Activated naive CD8-positive, alpha-beta T cell treated with anti-CD3 and anti-CD28 coated beads for 36 hours (primary cell): ENCODE measurements at places on chromosomes 7 and 10. TPM values are rescaled to one million over a fixed set of nuclear protein-coding genes. Genes with fewer than 3 reads are reported as not detected.

FGFR2 gene
- total RNA-seq: not detected

LRRC17 gene
- not detected for total RNA-seq

LRRC72 gene
- not detected for total RNA-seq

LZTS2 gene
- total RNA-seq: 10.4 TPM

OPALIN gene
- total RNA-seq: not detected

PRKCQ gene
- total RNA-seq: 44.9 TPM

FZD1 gene
- 0.22 TPM for total RNA-seq

DNA sequence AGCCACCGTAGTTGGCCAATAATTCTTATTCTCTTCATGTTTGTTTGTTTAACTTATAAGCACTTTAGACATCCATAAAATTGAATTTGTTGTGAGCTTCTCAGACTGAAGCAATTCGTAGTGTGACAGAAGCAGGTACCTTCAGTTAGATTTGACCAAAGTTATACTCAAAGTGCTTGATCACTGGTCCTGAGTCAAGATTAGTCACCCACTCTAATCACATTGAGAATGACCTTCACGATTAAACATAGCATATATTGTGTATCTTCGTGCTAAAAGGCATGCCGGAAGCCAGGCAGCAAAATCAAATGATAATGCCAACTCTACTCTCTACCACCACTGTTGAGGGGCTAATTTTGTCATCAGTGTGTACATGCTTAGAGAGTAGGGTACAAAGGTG, 763.7 kb upstream of the MBL2 start:
- H3K36me3 ChIP-seq: no peaks in the 10 kb centered on the region
- no peaks in the 10 kb centered on the region for H3K27me3 ChIP-seq
- no peak for DNase-seq
- no peak overlapping the region for H3K4me3 ChIP-seq
- no peak overlapping the region for H3K27ac ChIP-seq
- H3K4me1 ChIP-seq: no peaks in the 10 kb centered on the region

DNA sequence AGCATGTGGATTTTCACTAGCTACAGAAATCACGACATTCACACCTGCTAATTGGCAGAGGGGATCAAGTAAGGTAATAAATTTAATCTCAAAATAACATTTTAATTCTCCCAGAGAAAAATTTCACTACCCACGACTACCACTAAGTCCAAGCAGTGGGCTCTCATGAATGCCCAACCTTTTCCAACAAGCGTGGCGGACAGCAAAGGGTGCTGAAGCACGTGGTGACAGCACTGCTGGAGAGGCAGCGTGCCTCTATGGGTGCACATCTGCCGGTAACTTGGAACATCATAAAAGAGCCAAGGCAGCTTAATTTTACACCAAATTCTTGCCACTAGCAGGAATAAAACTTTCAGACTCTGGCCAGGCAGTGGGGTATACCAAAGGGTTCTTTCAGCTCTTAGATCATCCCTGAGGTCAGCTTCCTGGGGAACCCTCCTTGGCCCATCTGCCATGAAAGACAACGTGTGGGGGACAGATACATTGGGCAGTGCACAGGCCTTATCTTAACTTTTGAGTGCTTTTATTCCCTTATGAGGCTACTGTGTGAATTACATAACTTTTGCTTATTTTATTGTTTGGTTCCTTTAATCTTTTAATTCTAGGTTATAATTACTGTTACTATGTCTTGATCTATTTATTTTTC, 206.7 kb upstream of the KCTD7 start:
- H3K27me3 ChIP-seq: no peaks in the 10 kb centered on the region
- no peak overlapping the region for H3K27ac ChIP-seq
- no peaks in the 10 kb centered on the region for H3K4me1 ChIP-seq
- DNase-seq: no peak
- H3K36me3 ChIP-seq: peaks cover 4% of the 10 kb centered on the region

DNA sequence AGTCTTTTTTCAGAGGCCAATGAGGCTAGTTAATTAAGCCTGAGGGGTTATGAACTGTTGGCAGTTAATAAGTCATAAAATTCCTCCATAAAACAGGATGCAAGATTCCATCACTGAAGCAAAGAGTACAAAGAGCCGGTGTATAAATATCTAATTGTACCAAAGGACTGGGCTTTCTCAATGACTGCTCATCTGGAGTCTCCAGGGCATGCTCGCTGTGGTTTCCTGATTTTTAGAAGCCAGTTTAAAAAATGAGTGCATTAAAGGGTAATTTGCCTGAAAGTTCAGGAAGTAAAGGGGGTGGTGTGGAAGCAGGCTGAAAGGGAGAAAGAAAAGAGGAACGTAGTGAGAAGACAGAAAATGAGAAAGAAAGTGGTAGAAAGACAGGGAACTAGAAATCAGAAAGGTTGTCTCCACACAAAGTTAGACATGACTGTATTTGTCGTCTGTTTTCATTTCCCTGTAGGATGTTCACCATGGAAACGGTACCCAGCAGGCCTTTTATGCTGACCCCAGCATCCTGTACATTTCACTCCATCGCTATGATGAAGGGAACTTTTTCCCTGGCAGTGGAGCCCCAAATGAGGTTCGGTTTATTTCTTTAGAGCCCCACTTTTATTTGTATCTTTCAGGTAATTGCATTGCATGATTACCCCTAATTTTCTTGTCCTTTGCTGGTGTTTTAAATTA, 282.3 kb downstream of the TWIST1 start:
- no peak for DNase-seq
- H3K27ac ChIP-seq: no peak overlapping the region
- H3K27me3 ChIP-seq: no peaks in the 10 kb centered on the region
- H3K4me3 ChIP-seq: no peak overlapping the region
- no peaks in the 10 kb centered on the region for H3K4me1 ChIP-seq
- H3K36me3 ChIP-seq: no peaks in the 10 kb centered on the region

GRCh38 chr10:98096316-98096715, 38.1 kb upstream of the R3HCC1L start:
- no peak overlapping the region for H3K27ac ChIP-seq
- H3K27me3 ChIP-seq: peaks cover 14% of the 10 kb centered on the region
- no peak for DNase-seq

DNA sequence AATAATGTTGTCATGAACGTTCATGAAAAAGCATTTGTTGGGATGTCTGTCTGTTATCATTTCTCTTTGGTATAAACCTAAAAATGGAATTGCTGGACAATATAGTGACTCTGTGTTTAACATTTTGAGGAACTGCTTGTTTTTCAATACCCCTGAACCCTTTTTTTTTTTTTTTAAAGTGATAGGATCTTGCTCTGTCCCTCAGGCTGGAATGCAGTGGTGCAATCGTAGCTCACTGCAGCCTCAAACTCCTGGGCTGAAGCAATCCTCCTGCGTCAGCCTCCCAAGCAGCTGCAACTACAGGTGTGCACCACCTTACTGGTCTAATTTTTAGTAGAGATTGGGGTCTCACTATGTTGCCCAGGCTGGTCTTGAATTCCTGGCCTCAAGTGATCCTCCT, 15.1 kb upstream of the LMTK2 start:
- peaks cover 8% of the 10 kb centered on the region for H3K27me3 ChIP-seq
- H3K4me3 ChIP-seq: no peak overlapping the region
- H3K27ac ChIP-seq: no peak overlapping the region
- DNase-seq: no peak

DNA sequence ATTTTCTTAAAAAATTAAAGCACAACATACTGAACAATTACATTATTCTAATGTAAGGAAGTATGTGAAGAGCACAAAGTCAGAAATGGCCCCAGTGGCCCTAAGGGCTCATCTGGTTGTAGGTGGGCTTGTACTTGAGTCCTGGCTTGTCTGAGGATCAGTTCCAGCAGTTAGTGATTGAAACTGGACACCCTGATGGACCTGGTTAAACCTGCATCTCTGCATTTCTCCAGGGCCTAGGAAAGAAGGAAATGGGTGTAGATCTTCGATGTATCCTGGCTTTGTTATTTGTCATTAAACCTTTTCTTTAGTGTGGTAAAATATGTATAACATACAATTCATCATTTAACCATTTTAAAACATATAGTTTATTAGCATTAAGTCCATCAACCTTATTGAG, 9.7 kb upstream of the AKR1C2 start:
- H3K4me1 ChIP-seq: no peaks in the 10 kb centered on the region
- no peak for DNase-seq
- no peaks in the 10 kb centered on the region for H3K27me3 ChIP-seq
- no peaks in the 10 kb centered on the region for H3K36me3 ChIP-seq
- no peak overlapping the region for H3K27ac ChIP-seq
- no peak overlapping the region for H3K4me3 ChIP-seq

DNA sequence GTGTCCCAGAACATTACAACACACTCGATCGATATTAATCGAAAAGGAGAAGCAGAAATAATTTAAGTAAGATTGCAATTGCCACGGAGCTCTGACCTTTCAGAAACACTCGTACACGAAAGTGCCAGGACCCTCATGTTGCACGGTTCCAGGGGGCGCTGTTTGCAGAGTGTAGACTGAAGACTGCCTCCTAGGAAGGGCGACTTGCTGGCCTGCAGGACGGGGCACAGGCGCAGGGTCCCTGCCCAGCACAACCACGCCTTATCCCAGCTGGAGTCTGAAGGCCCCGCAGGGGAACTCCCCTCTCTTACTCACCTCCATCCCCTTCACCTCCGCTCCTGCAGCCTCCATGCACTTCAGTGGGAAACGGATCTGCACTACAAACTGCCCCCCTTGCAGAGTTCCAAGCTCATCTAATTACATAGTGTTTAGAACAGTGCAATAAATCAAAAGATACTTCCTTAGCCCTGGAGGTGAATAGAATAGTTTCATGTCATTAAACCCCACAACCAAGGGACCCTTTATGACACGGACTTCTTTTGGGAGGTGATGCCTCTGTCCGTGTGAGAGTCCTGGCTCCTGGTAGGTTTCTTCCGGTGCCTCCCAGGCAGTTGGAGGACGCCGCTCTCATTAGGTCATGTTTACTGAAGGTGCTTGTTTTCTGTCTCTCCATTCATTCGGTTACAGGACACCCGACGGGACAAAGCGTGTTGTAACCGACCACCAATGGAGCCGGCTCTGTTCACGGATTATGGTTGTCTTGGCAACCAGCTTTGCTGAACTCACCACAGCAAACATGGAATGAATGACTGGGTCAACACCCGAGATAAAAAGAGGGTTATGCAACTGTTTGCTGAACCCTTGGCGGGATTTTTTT, 262.2 kb downstream of the BAMBI start:
- H3K4me3 ChIP-seq: no peak overlapping the region
- no peaks in the 10 kb centered on the region for H3K36me3 ChIP-seq
- no peaks in the 10 kb centered on the region for H3K4me1 ChIP-seq

GRCh38 chr10:82267465-82267864, 392.5 kb downstream of the NRG3 start:
- no peaks in the 10 kb centered on the region for H3K36me3 ChIP-seq
- no peaks in the 10 kb centered on the region for H3K27me3 ChIP-seq
- no peak for DNase-seq
- no peaks in the 10 kb centered on the region for H3K4me1 ChIP-seq

DNA sequence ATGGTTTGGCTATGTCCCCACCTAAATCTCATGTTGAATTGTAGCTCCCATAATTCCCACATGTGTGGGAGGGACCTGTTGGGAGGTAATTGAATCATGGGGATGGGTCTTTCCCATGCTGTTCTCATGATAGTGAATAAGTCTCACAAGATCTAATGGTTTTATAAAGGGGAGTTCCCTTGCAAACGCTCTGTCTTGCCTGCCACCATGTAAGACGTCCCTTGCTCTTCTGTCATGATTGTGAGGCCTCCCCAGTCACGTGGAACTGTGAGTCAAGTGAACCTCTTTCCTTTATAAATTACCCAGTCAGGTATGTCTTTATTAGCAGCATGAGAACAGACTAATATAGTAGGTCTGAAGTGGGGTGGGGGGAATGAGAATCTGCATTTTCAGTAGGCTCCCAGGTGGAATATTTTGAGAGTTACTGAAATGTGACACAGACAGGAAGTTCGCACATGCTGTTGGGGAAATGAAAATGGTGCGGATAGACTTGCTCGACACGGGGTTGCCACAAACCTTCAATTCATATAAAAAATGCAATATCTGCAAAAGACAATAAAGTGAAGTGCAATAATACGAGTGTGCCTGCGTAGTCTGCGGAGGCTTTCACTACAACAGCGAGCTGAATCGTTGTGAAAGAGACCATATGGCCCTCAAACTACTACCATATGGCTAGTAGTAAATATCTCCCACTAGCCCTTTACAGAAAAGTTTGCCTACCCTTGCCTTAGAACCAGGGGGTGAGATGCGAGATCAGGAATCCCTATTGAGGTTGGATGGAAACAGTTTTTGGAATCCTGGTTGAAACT, 166.1 kb downstream of the GRK5 start:
- peaks cover 13% of the 10 kb centered on the region for H3K4me1 ChIP-seq
- H3K36me3 ChIP-seq: no peaks in the 10 kb centered on the region
- H3K27me3 ChIP-seq: no peaks in the 10 kb centered on the region
- H3K4me3 ChIP-seq: no peak overlapping the region
- no peak overlapping the region for H3K27ac ChIP-seq
- no peak for DNase-seq

DNA sequence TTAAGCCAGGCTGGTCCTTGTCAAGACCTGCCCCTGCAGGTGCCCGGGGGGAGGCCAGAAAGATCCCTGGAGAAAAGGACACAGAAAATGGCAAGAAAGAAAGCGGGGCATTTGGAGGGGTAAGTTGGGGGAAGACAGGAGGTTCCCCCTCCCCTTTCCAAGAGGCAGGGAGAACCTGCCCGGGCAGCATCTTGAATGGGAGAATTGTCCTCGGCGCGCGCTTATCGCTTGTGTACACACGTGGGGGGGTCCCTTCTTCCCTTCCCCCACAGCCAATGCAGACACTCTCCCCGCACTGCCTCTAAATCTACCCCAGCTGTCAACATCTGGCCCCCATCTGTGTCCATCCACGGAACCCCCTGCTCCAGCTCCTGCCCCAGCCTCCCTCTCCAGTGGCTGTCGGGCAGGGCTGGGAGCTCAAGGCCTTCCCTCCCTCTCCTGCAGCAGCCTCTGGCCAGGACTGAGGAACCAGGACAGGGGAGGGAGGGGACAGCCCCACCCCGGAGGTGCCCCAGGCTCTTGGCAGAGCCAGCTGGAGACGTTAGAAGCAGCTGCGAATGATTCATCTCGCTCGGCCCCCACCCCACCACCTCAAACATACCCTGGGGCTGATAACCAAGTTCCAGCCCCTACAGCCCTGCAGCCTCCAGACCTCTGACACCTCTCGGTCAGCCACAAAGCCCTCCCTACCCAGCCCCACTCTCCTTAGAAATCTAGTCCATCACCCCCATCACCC, 25.3 kb downstream of the EPHB4 start:
- H3K27ac ChIP-seq: no peak overlapping the region
- peaks cover 11% of the 10 kb centered on the region for H3K27me3 ChIP-seq
